Fibroblast of upper back skin (primary cell): ENCODE measurements at places on chromosomes 3 and 15.
A peak's percentile ranks its signal among the peaks of the same experiment; 100 is the strongest.

DNA sequence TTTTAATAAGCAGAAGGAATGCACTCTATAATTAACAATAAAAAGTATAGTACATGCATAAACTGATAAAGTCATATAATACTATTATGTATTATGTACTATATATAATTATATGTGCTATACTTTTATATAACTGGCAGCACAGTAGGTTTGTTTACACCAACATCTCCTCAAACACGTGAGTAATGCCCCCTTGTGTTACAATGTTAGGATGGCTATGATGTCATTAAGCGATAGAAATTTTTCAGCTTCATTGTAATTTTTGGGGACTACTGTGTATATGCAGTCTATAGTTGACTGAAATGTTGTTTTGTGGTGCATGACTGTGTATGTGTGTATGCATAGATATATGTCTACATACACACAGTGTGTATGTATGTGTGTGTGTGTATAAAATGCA is 100.6 kb downstream of the SLMAP start:
- DNase-seq, result no peak

- DNase-seq, result peak; percentile 97
These were observed 101.7 kb upstream of the TPM1 start for GRCh38 chr15:62940755-62941361.

DNA sequence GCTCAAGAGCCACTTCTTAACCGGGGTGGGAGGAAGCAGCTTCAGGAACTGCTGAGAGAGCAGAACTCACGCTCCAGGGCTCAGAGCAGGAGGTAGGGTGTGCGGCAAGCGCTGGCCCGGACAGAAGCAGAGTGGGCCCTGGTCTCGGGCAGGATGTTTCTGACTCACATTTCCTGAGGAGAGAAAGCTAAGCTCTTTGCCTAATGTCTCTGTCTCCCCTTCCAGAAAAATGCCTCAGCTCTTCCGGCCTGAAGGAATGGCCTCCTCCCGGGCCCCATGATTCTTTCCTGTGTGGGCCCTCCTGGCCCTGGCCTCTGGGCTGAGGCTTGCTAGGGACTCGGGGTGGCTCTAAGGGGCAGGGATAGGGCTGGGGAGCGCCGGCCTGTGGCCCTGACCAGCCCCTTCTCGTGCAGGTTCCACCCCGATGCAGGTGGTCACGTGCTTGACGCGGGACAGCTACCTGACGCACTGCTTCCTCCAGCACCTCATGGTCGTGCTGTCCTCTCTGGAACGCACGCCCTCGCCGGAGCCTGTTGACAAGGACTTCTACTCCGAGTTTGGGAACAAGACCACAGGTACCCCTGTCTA is 4.1 kb upstream of the STAB1 start:
- no peak for DNase-seq

- no peak for DNase-seq
These were observed 42.9 kb downstream of the ISG20 start for GRCh38 chr15:88681610-88682221.

DNA sequence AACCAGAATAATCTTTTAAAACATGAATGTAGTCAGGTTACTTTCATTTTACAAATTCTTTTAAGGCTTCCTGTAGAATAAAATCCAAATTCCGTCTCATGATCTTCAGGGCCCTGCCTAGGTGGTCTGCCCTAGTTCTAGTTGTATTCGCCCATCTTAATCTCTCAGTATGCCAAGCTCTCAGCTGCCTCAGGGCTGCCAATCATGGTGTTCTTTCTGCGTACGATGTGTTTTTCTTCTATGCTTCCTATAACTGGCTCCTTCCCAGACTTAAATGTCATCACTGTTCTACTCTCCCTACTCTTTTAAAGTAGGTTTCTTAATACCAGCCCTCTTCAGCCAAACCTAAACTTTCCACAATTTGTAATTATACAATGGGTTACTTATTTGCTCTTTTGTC is 107.4 kb downstream of the GREM1 start:
- peak; percentile 38 for DNase-seq

DNA sequence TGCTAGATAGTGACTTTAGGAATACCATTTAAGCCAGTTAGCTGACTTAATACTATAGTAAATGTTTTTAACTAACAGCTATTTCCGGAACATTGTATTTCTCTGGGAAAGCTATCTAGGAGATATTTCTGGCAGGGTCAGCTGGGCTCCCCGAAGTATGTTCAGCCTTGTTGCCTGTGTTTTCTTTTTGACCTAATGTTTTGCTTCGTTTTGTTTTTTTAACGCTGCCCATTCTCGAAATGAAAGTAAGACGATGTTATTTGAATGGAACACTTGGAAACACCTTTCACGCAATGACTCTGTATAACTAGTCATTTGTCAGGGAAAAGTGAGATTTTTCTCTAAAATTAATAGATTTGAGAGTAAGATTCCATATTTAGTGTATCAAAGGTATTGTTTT is 702.9 kb upstream of the NAALADL2 start:
- no peak for DNase-seq

DNA sequence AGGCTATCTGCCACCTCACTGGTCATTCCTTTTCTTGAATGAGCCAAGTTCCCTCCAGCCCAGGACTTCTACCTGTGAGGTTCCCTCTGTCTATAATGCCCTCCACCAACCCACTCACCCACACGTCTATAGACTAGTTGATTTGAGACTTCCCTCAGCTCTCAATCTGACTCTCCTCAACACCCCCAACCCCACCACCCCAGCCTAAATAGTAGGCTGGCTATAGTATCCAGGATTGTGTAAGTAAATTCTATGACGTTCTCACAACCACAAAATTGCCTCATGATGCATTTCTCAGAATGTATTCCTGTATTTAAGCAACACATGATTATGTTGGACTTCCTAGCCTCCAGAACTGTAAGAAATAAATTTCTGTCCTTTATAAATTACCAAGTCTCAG is 2.2 kb downstream of the PLSCR1 start:
- peak; percentile 53 for DNase-seq
